ENCODE measurements at places on chromosomes 13 and 19. TPM values are rescaled to one million over a fixed set of nuclear protein-coding genes. Genes with fewer than 3 reads are reported as not detected.

- peak; percentile 71 for DNase-seq
Observed at GRCh38 chr19:54207983-54208783, 7.5 kb downstream of the RPS9 start.

- no peak for DNase-seq
Observed at GRCh38 chr19:17054746-17055145, 20.5 kb downstream of the HAUS8 start.

The SYCN gene
- total RNA-seq = 1.6 TPM

DNA sequence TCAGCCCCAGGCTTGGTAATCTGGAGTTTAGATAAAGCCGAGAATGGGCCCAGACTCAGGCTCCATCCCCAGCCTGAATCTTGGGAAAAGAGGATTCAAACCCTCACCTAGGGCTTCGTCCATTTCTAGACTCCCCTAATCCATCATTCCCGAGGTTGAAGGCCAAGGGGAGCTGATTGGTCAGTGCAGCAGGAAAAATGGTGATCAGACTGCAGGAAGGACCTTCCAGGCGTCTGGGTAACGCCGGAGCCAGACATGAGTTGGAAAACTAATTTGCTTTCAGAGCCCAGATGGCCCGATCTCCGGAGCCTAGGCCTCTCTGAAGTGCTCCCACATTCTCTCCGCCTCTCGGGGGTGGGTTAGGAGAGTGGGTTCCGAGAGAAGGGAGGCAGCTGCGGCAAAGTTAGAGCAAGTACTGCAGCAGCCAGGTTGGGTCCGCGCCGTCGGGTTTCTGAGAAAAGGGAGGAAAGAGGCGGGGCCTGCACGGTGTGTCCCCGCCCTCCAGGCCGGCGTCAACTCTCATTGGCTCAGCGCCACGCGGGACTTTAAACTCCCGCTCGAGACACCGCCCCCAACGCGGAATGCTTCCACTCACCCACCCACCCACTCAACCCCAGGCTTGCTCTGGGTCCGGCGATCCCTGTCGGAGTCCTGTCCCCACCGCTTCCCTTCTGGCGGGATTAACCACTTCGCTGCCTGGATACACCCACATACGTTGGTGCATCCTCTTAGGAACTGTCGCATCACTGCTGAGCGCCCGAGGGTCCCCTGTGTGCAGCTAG is 788 bp upstream of the RTBDN start:
- DNase-seq = no peak

GRCh38 chr13:42276683-42277082 is 4.7 kb downstream of the AKAP11 start:
- no peak for DNase-seq

- no peak for DNase-seq
Observed at GRCh38 chr19:39059302-39059701, 24.9 kb upstream of the ACP7 start.

- peak; percentile 94 for DNase-seq
Observed at GRCh38 chr13:100523981-100524386, 64.6 kb downstream of the GGACT start.

The CDX2 gene
- not detected for total RNA-seq

GRCh38 chr13:96214824-96215445 is 125.0 kb downstream of the HS6ST3 start:
- no peak for DNase-seq

GRCh38 chr13:79593121-79593520 is 112.2 kb downstream of the NDFIP2 start:
- no peak for DNase-seq

DNA sequence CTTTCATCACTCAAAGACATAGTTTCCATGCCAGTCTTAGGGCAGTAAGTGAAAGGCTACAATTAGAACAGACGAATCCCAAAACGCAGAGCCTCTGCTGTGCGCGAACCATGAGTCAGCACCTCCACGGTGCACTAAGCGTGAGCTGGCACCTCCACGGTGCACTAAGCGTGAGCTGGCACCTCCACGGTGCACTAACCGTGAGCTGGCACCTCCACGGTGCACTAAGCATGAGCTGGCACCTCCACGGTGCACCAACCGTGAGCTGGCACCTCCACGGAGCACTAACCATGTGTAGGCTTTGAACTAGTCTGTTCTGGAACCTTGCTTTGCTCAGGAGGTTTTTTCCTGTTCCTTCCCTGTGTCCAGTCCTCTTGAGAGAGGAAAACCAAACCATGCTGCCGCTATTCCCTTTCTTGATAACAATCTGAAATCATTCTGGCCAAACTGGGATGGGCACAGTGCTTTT is 120.6 kb downstream of the IRS2 start:
- DNase-seq = no peak

DNA sequence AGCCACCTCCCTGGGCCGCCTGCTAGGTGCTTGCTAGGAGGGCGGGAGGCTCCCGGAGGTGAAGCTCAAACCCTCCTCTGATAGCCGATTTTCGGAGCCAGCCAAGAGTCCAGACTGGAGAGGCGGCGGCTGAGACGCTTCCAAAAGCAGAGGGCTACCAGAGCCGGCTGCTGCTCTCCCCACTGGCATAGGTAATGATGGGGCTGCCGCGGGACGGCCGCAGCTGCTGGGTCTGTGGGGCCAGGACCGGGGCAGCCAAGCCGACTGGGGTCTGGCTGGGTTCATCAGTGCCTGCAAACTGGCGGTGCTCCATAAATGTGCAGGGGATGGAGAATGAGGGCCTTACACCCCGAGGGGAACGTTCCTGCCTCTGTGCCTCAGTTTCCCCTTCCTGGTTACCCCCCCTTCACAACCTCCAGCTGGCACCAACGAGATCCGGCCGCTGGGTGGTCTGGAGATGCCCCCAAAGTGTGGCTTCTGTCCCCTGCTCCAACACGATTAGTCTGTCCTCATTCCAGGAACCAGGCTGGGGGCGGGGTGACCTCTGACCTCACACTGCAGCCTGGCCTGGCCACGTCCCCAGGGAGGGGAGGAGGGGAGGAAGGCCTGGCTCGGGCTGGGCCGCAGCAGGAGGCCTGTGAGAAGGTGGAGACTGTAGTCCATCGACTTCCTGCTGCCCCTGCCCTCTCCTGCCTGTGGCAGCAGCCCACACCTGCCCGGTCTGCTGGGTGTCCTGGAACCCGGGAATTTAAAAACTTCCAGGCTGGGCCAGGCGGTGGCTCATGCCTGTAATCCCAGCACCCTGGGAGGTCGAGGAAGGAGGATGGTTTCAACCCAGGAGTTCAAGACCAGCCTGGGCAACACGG is 3.8 kb upstream of the WDR18 start:
- peak; percentile 77 for DNase-seq

DNA sequence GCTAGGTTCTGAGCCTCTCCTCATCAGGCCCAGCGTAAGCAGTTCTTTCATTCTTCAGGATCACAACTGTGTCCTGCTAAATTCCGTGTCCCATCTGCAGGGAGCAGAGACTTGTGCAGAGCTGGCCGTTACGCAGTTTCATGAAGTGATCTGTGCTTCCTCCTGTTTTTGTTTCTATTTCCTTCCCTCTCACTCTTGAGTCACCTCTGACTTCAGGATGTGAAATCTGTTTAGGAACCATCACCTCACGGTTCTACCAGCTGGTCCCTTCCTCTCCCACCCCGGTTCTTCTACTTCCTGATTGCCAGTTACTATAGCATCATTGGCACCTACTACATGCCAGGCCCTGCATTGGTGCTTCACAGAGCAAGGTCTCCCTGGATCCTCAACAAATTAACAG is 8.5 kb downstream of the MAU2 start:
- no peak for DNase-seq

DNA sequence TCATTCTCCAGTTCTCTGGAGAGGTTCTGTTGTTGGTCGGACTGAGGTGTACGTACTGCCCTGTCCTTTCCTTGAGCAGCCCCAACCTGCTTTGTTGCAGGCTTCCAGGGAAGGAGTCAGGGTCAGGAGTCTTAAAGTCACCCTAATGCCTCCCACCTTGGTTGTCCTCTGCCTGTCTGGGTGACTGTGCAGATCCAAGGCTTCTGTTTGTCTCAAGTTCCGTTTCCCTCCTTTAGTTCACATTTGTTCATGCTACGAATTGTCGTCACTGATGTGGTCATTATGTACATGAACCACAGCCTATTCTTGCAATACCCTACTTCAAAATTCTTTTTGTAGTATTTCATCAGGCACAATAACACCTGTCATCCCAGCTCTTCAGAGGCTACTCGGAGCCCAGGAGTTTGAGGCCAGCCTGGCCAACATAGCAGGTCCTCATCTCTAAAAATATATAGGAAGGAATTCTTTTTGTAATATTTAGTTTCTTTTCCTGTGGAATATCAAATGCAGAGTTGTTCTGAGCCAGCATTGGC is 7.4 kb downstream of the ZNF586 start:
- no peak for DNase-seq

DNA sequence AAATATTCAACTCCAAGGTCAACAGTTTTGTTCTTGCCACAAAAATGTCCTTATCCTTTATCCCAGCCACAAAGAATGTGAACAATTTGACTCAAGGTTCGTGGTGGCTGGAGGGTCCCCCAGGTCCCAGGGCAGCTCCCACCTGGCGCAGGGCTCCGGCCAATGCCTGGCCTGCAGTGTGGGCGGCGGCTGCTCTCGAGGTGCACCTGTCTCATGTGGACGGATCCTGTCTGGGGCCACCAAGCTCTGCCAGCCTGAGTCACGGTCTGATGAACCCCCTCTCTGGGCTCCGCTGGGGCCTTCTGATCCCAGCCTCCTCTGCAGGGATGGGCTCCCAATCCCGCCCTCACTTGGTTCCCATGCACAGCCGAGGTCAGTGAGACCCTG is 49.4 kb downstream of the GAS6 start:
- no peak for DNase-seq

- no peak for DNase-seq
Observed at GRCh38 chr19:19191768-19192077, 229 bp downstream of the BORCS8 start.

The IGFL2 gene
- total RNA-seq = not detected

The ZNF382 gene
- 1.1 TPM for total RNA-seq

DNA sequence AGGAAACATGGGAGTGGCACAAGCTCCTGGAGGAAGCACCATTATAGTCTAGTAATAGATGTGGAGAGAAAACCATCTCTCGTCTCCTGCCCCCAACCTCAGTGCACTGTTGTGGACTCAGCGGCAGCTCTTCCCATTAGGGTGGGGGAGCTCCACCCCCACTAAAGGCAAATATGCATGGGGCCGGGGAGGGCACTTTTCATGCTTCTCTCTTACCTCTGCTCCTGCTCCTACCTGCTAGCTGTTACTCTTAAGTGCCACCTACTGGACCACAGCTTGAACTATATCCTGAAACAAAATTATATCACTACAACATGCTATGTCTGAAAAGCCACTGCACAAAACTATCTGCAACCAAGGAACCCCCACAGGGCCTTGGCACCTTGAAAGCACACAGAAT is 112.6 kb upstream of the DACH1 start:
- no peak for DNase-seq

GRCh38 chr13:114035583-114036531 is 62.0 kb upstream of the C13orf46 start:
- DNase-seq = no peak

The TLE6 gene
- 3.6 TPM for total RNA-seq

GRCh38 chr19:50649433-50650391 is at the start of gene C19orf81:
TSS of gene C19orf81 (plus strand) at chr19:50649445. CDS start at chr19:50649445, 0 bp downstream.
- DNase-seq = no peak

The ZNF473 gene
- total RNA-seq = 3.6 TPM

The MCEMP1 gene
- total RNA-seq = 0.18 TPM

DNA sequence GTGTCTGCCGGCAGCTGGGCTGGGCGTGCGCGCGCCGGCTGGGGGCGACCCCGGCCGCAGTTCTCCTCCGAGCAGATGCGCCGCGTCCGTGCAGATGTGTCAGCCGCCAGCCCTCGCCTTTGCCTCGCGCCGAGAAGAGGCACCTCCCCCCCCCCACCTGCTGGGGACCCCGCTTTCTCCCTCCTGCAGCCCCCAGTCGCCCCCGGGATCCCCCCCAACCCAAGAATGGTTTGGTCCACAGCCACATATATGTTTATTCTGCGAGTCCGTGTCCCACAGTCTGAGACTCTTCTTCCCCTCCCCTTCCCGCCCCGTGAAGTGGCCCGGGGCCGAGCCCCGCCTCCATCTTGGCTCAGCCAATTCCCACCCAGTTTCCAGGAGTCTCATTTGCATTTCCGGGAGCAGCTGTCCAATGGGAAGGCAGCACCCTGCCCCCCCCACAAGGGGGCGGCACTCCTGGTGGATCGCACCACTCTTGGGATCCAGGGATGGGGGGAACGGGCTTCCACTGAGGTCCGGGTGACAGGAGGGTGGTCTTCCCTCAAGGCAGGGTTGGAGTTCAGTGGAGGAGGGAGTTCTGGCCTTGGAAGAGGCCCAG is 8.6 kb downstream of the ISOC2 start:
- DNase-seq = peak; percentile 66

- no peak for DNase-seq
Observed at GRCh38 chr13:44117351-44117750, 237.6 kb downstream of the LACC1 start.

DNA sequence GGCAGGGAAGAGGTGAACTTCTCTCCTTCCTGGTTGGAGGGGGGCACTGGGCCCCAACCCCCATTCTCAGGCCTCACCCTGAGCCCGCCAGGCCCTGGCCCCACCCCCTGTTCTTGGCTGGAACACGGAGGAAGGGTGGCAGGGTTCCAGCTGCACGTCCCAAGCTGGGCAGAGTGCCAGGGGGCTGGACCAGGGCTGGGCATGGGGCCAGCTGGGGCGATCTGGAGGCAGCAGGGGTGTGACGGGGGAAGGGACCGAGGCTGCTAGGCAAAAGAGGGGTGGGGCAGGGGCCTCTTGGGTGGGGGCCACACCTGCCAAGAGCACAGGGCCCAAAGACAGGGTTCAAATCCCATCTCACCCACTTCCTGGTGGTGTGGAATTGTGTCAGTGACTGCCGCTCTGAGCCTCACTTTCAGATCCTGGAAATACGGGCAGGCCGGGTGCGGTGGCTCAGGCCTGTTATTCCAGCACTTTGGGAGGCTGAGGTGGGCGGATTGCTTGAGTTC is 2.2 kb downstream of the HIF3A start:
- peak; percentile 99 for DNase-seq

The THSD8 gene
- 1.5 TPM for total RNA-seq

The MBNL2 gene
- total RNA-seq = 31.4 TPM

All from left lobe of liver (tissue), 2 donors.